ENCODE measurements at places on chromosomes 2 and 18.
A peak's percentile ranks its signal among the peaks of the same experiment; 100 is the strongest.

- DNase-seq: peak; percentile 96
Observed at GRCh38 chr18:48455555-48456478, 46.6 kb upstream of the ZBTB7C start.

GRCh38 chr2:1366546-1367134 is 46.6 kb upstream of the TPO start:
- no peak for DNase-seq

- DNase-seq: no peak
Observed at GRCh38 chr2:130380096-130380934, 24.5 kb downstream of the PTPN18 start.

DNA sequence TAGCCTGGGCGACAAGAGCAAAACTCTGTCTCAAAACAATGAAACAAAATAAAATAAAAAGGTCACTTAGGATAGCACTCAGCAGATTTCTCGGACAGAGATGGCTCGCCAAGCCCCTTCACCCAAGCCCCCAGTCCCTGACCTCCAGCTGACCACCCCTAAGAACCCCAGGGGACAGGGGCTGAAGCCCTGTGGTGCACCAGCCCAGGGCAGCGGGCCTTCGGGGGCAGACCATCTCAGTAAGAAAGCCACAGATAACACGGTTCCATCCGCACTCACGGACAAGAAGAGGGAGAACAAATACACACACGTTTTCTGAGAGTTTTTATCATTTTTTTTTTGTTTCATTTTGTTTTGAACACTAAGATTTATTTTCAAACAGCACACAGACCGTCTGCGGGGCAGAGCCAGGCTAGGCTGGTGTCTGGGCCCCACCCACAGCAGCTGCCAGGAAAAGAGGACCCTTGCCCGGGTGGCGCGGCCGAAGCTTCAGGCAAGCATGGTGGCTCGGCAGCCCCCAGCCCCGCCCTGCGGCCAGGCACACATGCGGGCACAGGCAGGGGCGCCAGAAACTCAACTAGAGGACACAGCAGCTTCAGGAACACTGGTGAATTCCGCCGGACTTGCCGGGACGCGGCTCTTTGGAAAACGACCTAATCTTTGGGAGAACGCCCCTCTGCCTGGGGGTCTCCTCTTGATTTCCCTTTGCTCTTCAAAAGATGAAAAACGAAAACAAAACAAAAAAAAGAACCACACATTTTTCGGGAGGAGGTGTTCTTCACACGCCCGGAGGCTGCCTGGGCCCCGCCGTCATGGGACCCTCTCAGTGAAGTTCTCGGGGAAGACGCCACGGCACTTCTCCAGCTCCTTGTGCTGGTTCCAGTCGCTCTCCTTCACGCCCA is 59.0 kb downstream of the BIN1 start:
- DNase-seq: no peak

DNA sequence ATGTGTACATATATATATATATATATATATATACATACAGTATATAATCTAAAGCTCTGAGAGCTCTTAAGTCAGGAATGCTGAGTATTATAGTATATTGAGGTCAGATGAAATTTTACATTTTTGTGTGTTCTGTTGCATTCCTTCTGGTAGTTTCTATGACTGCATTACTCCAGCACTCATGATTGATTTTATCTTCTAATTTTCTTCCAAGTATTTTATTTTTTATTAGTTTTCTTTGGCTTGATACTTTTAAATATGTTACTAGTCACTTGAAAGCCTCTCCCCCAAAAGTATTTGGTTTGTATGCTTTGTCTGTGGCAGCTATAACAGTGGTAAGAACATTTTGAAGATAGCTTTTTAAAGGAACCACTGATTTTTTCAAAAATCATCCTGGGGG is 25.0 kb downstream of the METTL21A start:
- DNase-seq: no peak

Measured in astrocyte of the hippocampus (primary cell).